BJ (cell line): ENCODE measurements at places on chromosomes 4 and X.

- DNase-seq, result peak; percentile 7
Observed at GRCh38 chrX:13868591-13868990, 51.7 kb upstream of the GPM6B start.

GRCh38 chr4:119663160-119663788 is 34.7 kb upstream of the PDE5A start:
- DNase-seq, result no peak

- DNase-seq, result no peak
Observed at GRCh38 chrX:69024161-69024736, 141.0 kb downstream of the PJA1 start.

- DNase-seq, result no peak
Observed at GRCh38 chrX:112714357-112714918, 34.7 kb upstream of the LHFPL1 start.

- DNase-seq, result no peak
Observed at GRCh38 chrX:136094962-136095361, 52.4 kb upstream of the FHL1 start.
